ENCODE measurements at places on chromosomes 2 and 18.
A peak's percentile ranks its signal among the peaks of the same experiment; 100 is the strongest.

DNA sequence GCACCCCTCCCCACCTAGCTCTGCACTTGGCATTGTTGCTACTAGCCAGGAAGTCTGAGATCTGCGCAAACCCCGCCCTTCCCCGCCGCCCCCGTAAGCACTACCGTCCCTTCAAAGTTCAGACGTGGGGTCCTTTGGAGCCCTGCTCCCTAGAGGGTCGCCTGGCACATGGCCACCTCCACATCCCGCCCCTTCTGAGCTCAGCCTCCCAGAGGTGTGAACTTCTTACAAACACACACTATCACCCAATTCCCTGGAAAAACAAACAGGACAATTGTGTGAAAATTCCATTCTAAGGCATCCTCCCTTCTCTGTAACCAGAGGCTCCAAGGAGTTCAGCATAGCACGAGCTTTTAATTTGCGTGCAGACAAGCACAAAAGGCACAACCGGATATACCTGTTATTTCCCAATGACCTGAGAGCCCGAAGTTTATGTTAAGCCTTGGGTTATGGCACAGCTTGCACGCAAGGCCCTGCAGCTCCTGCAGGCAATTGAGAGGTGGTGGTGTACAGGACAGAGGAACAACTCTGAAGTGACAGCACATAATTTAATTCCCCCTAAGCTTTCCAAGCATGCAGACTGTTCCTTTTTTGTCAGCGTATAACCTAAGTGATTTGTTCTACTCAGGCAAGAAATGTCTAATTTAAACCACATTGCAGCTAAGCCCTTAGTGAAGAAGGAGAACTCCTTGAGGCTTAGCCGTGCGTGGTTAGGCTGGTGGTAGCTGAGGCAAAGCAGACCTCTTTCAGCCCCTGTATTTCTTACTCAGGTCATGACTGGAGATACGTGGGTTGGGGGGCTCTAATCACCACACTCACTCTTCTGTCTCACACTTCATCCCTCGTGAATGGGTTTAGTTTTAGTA, 20.3 kb upstream of the CYP1B1 start:
- peak; percentile 27 for DNase-seq

DNA sequence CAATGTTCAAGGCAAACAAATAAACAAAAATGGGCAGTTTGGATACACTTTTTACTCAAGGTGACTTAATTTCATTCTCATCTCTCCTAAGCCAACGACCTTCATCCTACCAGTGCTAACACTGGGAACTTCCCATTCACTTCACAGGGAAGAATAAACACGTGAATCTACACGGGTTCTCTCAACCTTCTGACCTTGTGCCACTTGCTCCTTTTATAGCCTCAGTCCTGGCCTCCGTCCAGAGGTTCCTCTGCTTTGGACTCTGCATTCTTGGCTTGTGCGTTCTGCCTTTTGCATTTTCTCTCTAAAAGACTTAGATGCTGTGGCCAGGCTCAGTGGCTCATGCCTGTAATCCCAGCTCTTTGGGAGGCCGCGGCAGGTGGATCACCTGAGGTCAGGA, 13.8 kb downstream of the ZNF2 start:
- no peak for DNase-seq

DNA sequence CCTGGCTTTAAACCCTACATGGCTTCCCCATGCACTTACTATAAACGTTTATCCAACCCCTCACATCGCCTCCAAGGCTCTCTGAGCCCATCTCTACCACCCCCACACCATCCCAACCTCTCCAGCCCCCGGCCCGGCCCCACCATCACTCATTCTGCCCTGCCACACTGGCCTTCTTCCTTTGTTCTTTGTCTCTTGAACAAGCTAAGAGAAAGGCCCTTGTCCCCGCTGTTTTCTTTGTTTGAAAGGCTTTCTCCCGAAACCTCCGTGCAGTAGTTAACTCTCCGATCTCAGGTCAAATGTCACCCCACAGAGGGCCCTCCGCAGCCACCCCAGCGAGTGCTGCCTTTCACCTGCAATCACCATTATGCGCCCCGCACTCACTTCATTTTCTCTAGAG, 100.4 kb downstream of the AFF3 start:
- DNase-seq: no peak

DNA sequence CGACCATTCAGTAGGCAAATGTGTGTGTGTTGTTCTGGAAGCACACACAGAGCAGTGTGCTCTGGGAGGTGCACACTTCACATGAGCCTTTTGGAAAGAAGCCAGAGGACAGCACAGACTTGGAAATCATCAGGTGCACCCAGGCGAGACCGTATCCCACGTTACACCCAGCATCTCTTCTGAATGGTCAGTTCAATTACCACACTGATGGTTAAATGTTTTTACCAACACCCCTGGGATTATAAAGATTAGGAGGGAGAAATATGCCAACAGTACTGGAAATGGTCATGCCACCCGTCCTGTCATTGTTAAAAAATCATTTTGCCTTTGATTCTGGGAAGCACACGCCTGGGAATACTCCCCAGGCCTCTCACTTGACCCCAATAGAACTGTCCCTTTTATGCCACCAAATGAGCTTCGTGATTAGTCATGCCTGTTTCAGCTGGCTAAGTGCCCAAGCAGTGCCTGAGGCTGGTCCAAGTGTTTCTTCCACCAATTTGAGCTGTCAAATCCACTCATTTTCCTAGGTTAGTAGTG, 183.7 kb downstream of the NRP2 start:
- no peak for DNase-seq

DNA sequence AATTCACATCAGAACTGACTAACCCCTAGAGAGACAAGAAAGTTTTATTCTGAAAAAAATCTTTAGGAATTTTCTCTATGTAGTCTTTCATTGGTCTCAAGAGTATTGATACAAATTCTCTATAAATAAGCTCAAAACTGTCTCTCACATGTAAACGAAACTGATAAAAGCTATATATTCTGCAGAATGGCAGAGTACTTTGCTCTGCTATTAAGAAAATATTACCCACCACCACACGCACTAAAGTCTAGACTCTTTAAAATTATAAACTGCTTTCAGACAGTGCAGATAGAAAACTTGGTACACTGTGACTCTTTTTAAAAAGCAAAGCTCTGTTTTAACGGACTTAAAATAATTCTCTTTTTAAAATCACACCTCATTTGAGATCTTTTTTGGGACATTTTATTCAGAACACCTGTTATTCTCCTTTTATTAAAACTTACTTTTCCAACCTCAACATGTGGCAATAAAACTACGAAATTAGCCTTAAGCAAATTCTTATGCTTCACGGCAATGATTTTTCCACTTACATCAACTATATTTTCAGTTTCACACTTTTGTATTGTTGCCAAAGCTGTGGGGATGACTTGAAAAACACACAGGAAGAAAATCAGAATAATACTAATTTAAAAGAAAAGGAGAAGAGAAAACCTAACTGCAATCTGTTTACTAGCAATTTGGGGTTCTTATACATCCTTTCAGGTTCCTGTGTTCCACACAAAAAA, 58.0 kb downstream of the CCDC88A start:
- DNase-seq: no peak

DNA sequence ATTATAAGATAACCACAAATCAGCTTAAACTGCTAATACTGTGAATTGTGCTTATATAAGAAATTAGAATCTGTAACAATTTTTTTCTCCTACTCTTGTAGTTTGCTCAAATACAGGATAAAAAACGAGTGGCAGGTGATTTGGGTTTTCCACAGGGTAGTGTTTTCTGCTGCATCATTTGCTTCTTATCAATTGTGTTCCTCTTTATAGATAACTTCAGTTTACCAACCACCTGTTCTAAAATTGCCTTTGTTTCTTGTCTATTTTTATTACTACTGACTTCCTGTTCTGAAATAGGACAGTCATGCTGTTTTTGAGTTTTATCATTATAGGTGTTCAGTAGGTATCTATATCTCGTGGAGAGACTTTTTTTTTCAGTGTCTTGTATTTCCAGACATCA, 56.9 kb downstream of the MFSD6 start:
- DNase-seq: no peak

- DNase-seq: no peak
Measured at GRCh38 chr2:236180076-236180816, 12.1 kb upstream of the GBX2 start.

DNA sequence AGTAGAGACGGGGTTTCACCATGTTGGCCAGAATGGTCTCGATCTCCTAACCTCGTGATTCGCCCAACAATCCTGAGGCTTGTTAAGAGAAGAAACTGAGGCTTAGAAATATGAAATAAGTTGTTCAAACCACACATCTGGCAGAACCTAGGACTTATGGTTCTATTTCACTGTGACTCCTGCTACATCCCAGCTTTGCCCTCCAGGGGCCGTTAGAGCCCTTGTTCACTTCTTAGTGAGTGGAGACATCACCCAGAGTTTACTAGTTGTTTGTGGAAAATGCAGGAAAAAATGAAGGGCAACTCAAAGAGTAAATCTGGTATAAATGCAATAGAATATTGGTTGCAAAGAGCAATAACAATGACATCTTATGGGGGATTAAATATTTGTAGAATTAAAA, 43.9 kb downstream of the MARCHF4 start:
- DNase-seq: no peak

DNA sequence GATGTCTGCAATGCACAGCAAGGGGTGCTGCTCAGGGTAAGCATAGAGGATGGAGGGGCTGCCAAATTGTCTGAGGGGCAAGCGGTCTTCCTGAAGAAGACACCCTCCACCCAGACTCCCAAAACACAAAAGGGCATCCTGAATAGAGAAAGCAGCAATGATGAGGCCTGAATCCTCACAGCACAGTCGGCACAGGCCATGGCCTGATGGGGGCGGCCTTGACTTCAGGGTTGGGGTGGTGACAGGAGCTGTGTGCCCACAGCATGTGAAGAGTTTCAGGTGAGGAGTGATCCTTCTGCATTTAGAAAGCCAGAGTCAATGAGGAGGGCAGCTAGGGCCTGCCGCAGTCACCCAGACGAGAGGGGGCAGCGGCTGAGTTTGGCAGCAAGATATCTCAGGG, 159.4 kb downstream of the GALNT14 start:
- no peak for DNase-seq

DNA sequence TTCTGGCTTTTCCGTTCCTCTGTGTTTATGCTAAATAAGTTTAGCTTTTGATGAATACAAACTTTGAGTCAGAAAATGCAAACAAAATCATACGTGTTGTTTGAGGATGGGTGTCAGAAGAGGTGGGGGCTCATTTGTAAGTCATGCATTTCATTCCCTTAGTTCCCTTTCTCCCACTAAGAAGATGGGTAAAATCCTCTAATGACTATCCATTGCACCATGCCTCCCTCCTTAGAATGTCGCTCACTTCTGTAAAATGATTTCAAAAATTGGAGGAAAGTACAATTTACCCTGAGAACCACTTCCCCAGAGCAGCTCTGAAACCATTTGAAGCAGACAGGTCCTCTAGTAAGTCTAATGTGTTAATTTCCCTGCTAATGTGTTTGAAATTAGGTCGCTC, 629.6 kb upstream of the VRK2 start:
- no peak for DNase-seq

DNA sequence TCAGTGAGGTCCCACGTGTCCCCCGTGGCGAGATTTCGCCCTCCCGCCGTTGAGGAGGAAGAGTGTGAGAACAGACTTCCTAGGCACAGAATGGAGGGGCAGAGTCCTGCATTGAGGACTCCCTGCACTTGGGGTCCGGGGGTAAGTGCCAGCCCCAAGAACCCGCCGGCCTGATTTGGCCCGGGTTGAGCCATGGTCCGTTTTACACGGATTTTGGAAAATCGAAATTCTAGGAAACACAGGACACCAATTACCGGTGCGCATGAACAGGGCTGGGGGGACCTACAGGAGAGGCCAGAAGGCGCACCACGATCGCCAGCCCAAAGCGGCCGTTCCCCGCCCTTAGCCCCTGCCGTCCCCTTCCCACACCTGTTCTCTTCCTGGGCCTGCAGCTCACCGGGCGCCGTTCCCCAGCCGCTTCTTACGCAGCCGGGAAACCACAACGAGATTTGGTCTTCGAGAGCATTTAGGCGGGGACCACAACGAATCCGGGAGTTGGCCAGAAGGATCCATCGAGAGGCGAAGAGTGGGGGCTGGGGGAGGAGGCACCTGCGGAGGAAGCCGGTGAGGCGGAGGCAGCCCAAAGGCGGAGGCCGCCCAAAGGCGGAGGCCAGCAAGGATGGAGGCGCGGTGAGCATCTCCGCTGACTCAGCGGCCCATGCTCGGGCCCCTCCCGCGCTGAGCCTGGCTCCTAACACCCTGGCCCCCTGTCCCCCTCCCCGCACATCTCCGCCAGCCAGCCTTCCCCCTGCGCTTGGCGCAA, 464 bp upstream of the TLX2 start:
- DNase-seq: peak; percentile 49

GRCh38 chr2:231800493-231801091, 14.3 kb downstream of the COPS7B start:
- DNase-seq: peak; percentile 25

- DNase-seq: no peak
Measured at GRCh38 chr2:13114391-13114790, 397.7 kb downstream of the TRIB2 start.

Measured in stimulated activated naive CD8-positive, alpha-beta T cell treated with anti-CD3 and anti-CD28 coated beads, Interleukin-15, amount 100 ng/mL, for 72 hours (primary cell).